ENCODE measurements at places on chromosomes 4 and X. TPM values are rescaled to one million over a fixed set of nuclear protein-coding genes. Genes with fewer than 3 reads are reported as not detected.

Gene SPANXD
- not detected for total RNA-seq

GRCh38 chrX:22627576-22627975 is 354.9 kb downstream of the CBLL2 start:
- DNase-seq: no peak

Gene GC
- total RNA-seq: not detected

Gene GYPE
- total RNA-seq: 4.0 TPM

All from Karpas-422 (cell line).